DND-41 (cell line): ENCODE measurements at places on chromosomes 1 and 21.

- no peaks in the 10 kb centered on the region for H3K27me3 ChIP-seq
- H3K4me1 ChIP-seq: no peaks in the 10 kb centered on the region
- no peak overlapping the region for H3K27ac ChIP-seq
- no peak overlapping the region for H3K4me3 ChIP-seq
Observed at GRCh38 chr1:2989976-2990375, 31.3 kb upstream of the ACTRT2 start.

DNA sequence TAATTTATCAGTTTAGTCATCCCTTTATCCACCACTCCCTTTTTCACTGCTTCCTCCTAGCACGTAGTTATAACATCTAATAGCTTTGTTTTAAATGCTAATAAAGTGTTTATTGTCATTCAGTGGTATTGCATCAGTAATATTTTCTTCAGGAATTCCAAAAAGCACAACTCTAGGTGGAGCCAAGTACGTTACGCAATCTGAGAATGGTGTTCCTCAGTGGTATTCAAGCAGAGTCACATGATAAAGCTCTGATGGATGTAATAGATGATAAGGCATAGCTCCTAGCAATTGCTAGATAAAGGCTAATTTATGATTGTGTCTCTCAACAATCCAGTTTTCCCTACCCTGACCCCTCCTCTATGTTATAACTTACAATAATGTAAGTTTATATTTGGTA is 494.6 kb upstream of the ADGRL4 start:
- DNase-seq: no peak
- no peaks in the 10 kb centered on the region for H3K4me1 ChIP-seq
- H3K27ac ChIP-seq: no peak overlapping the region
- H3K36me3 ChIP-seq: no peaks in the 10 kb centered on the region
- H3K4me3 ChIP-seq: no peak overlapping the region

- H3K27ac ChIP-seq: no peak overlapping the region
- DNase-seq: no peak
Observed at GRCh38 chr1:6128276-6129081, 51.6 kb downstream of the CHD5 start.

DNA sequence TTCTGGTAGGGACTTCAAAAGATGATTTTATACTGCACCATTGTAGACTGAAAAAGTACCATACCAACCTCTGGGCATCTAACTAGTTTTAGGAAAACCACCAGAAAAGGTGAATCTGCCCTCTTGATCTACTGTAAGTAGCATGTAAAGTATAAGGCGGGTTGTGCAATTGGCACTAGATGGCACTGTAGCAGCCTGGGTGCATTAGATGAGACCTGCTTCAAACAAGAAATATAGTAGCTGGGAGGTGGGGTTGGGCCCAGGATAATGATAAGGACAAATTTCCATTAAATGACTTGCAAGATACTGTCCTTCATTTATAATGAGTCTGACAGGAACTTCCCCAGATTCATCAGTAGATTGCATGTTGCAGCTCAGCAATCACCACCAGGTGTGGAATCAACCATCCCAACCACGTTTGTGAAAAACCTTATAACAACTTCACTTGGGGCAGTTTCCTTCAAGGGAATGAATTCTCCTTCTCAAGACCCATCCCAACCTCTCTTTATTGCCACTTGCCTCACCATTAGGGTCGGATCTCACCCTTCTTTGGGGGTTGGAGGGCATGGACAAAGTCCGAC is 37.3 kb upstream of the IL10 start:
- no peak overlapping the region for H3K4me3 ChIP-seq
- H3K36me3 ChIP-seq: no peaks in the 10 kb centered on the region
- no peaks in the 10 kb centered on the region for H3K27me3 ChIP-seq
- peak; percentile 39 for DNase-seq

DNA sequence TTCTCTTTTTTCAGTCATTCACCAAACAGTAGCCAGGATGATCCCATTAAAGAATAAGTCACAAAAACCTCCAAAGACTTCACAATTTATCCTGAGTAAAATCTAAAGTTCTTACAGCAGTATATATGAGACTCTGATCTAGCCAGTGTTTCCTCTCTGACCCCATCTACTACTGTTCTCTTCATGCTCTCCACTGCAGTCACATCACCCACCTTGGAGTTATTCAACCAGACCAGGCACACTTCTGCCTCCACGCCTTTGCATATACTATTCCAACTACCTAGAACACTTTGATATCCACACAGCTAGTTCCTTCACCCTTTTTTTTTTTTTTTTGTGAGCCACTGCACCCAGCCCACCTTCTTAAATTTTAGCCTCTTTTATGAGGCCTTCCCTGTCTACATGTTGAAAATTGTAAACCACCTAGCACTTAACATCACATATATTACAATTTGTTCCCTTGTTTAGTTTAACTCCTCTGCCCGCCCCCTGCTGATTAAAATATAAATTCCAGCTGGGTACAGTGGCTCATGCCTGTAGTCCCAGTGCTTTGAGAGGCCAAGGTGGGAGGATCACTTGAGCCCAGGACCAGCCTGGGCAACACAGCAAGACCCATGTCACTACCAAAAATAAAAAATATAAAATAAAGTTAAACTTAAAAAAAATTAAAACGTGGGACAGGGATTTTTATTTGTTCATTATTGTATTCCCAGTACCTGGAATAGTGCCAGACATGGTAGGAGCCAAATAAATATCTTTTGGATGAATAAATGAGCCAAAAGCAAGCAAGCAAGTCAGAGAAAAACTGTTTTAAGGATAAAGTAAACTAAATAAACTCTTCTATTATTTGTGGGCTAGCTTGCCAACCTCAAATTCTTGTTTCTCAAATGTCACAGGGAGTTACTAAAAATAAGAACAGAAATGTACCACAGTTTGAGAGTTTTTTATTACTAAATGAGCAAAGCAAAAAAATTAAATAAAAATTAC is 35.2 kb upstream of the MUTYH start:
- DNase-seq: no peak
- H3K27me3 ChIP-seq: no peaks in the 10 kb centered on the region
- no peaks in the 10 kb centered on the region for H3K4me1 ChIP-seq
- H3K27ac ChIP-seq: no peak overlapping the region

DNA sequence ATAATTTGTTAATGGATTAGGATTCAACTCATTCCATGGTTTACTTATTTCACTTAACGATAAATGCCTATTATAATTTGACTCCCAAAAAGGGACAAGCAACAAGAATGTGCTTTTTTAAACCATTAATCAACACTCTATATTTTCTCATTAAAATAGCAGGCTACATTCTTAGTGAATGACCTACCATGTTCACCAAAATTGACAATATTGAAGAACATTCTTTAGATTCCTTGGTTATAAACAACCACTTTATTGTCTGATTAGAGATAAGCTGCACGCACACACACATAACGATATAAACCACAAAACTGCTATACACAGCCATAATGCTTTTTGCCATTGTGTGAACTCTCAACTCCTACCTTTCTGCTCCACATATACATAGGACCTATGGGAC is 75.4 kb upstream of the LRRC7 start:
- no peak for DNase-seq
- H3K36me3 ChIP-seq: no peaks in the 10 kb centered on the region
- no peaks in the 10 kb centered on the region for H3K4me1 ChIP-seq
- H3K27me3 ChIP-seq: no peaks in the 10 kb centered on the region

DNA sequence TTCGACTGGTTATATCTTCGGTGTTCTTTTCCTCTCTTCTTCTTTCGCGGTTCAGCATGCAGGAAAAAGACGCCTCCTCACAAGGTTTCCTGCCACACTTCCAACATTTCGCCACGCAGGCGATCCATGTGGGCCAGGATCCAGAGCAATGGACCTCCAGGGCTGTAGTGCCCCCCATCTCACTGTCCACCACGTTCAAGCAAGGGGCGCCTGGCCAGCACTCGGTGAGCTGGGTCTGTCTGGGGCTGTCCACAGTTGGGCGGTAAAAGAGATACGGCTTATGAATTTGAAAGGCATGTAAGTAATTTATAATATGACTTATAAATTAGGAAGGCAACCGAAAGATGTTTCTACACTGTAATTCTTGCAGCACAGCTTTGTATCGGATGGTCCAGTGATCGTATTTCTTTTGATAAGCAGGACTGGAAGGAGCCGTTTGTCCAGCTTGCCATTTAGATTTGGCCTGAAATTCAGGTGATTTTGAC is 334 bp downstream of the CTH start:
- H3K36me3 ChIP-seq: no peaks in the 10 kb centered on the region
- no peak for DNase-seq
- H3K27ac ChIP-seq: peak overlapping the region; percentile 65
- H3K4me3 ChIP-seq: peak overlapping the region; percentile 39
- H3K4me1 ChIP-seq: peaks cover 26% of the 10 kb centered on the region

GRCh38 chr1:232769733-232770132 is 35.5 kb upstream of the MAP10 start:
- no peaks in the 10 kb centered on the region for H3K27me3 ChIP-seq
- no peak for DNase-seq
- H3K4me1 ChIP-seq: no peaks in the 10 kb centered on the region
- H3K27ac ChIP-seq: no peak overlapping the region
- no peak overlapping the region for H3K4me3 ChIP-seq

GRCh38 chr1:189605226-189605625 is 872.4 kb downstream of the BRINP3 start:
- H3K27me3 ChIP-seq: no peaks in the 10 kb centered on the region
- no peaks in the 10 kb centered on the region for H3K4me1 ChIP-seq
- no peak overlapping the region for H3K27ac ChIP-seq
- DNase-seq: no peak
- no peaks in the 10 kb centered on the region for H3K36me3 ChIP-seq
- no peak overlapping the region for H3K4me3 ChIP-seq

DNA sequence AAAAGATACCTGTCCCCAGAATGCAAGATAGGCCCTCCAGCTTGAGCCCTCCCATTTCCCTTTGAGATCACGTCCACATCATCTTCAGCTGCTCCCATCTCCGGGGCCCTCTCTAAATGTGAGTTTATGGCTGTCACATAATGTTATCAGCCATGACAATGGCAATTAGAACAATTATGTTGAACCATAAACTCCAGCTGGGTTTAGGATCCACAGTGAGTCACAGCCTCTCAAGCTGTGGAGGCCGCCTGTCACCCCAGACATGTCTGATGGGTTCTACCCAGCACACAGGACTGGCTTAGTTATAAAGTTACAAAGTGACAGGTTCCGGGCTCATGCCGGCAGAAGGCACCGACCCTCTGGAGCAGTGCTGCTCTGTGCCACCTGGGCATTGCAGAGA is 597.3 kb downstream of the PTPRU start:
- H3K4me1 ChIP-seq: no peaks in the 10 kb centered on the region
- no peak overlapping the region for H3K27ac ChIP-seq
- no peak for DNase-seq
- H3K4me3 ChIP-seq: no peak overlapping the region

GRCh38 chr1:5464366-5464765 is 527.9 kb downstream of the NPHP4 start:
- H3K36me3 ChIP-seq: no peaks in the 10 kb centered on the region
- no peak overlapping the region for H3K4me3 ChIP-seq
- no peaks in the 10 kb centered on the region for H3K4me1 ChIP-seq

- no peaks in the 10 kb centered on the region for H3K27me3 ChIP-seq
- H3K4me3 ChIP-seq: no peak overlapping the region
- H3K4me1 ChIP-seq: no peaks in the 10 kb centered on the region
- no peak for DNase-seq
- no peaks in the 10 kb centered on the region for H3K36me3 ChIP-seq
- H3K27ac ChIP-seq: no peak overlapping the region
Observed at GRCh38 chr1:109882288-109883245, 28.1 kb upstream of the CSF1 start.

GRCh38 chr21:17650292-17650691 is 37.6 kb upstream of the BTG3 start:
- DNase-seq: no peak
- H3K36me3 ChIP-seq: no peaks in the 10 kb centered on the region
- no peak overlapping the region for H3K4me3 ChIP-seq
- no peaks in the 10 kb centered on the region for H3K27me3 ChIP-seq
- H3K4me1 ChIP-seq: no peaks in the 10 kb centered on the region
- H3K27ac ChIP-seq: no peak overlapping the region

DNA sequence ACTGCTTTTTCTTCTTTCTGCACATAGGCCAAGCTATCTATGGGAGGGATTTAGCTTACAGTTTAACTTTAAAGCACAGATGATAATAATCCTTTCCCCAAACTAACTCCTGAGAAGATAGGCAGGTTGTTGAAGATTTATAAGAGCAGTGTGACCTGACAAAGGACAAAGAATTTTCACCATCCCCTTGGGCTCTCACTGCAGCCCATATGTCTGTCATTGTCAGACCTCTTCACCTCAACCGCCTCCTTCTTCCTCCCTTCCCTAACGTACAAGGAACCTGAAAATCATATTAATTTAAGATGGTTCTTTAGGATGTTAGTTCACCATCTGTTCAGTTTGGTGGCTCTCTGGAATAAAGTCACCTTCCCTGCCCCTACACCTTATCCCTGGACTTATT is 5.0 kb downstream of the RNU1-2 start:
- no peak overlapping the region for H3K4me3 ChIP-seq
- no peaks in the 10 kb centered on the region for H3K36me3 ChIP-seq
- peaks cover 38% of the 10 kb centered on the region for H3K4me1 ChIP-seq
- H3K27me3 ChIP-seq: no peaks in the 10 kb centered on the region
- no peak for DNase-seq

- no peak overlapping the region for H3K4me3 ChIP-seq
- H3K27me3 ChIP-seq: no peaks in the 10 kb centered on the region
- no peak overlapping the region for H3K27ac ChIP-seq
- DNase-seq: no peak
- H3K4me1 ChIP-seq: no peaks in the 10 kb centered on the region
- H3K36me3 ChIP-seq: 0 out of 2 replicates have a peak, but pooled peaks cover 5% of the 10 kb centered on the region
Observed at GRCh38 chr1:43913051-43913501, 20.5 kb upstream of the ARTN start.

GRCh38 chr21:42356046-42356445 is 5.3 kb upstream of the TFF2 start:
- H3K4me3 ChIP-seq: no peak overlapping the region
- no peak overlapping the region for H3K27ac ChIP-seq
- H3K36me3 ChIP-seq: no peaks in the 10 kb centered on the region
- DNase-seq: no peak

DNA sequence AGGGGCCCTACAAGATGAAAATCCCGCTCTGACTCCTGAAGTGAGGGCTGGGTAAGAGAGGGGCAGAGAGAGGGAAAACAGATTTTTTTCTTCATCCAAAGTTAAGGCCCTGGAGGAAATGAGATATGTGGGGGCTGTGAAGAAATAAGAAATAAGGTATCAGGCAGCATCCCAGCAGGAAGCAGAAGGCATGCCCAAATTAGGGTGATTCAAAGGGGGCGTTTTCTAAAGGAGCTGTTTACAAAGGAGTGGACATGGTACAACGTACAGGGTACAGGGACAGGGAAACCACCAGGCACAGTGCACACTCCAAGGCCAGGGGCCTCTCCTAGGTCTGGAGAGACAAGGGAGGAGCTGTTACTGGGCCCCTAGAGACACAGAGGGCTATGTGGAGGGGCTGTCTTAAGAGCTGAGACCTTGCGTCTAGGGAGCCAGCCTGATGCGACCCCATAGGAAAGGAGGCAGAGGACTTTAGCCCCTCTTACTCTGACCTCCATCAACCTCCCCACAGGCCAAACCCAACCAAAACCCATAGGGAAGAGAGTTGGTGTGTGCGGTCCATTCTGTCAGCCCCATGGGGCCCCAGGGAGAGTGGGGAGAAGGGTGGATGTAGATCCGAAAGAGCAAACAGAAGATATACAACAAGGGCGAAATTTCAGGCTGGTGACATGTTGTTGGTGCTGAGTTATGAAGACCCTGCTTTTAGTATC is 38.6 kb downstream of the STYXL2 start:
- H3K4me1 ChIP-seq: peaks cover 6% of the 10 kb centered on the region
- no peaks in the 10 kb centered on the region for H3K27me3 ChIP-seq
- H3K36me3 ChIP-seq: no peaks in the 10 kb centered on the region
- no peak for DNase-seq
- no peak overlapping the region for H3K27ac ChIP-seq

- H3K4me1 ChIP-seq: no peaks in the 10 kb centered on the region
- H3K4me3 ChIP-seq: no peak overlapping the region
- H3K27ac ChIP-seq: no peak overlapping the region
- no peaks in the 10 kb centered on the region for H3K36me3 ChIP-seq
Observed at GRCh38 chr1:77096496-77097255, 122.6 kb downstream of the PIGK start.
